HCT116 (cell line): ENCODE measurements at places on chromosomes 6 and 20. TPM values are rescaled to one million over a fixed set of nuclear protein-coding genes. Genes with fewer than 3 reads are reported as not detected.

- no peak overlapping the region for H3K27ac ChIP-seq
- DNase-seq = no peak
- H3K4me1 ChIP-seq = no peaks in the 10 kb centered on the region
- H3K36me3 ChIP-seq = no peaks in the 10 kb centered on the region
- H3K27me3 ChIP-seq = no peaks in the 10 kb centered on the region
Observed at GRCh38 chr20:34177052-34177451, 64.2 kb upstream of the ASIP start.

GRCh38 chr6:118856301-118856700, 37.7 kb upstream of the ASF1A start:
- no peaks in the 10 kb centered on the region for H3K27me3 ChIP-seq
- H3K4me3 ChIP-seq = no peak overlapping the region
- H3K36me3 ChIP-seq = no peaks in the 10 kb centered on the region
- no peak for DNase-seq
- H3K4me1 ChIP-seq = no peaks in the 10 kb centered on the region
- H3K27ac ChIP-seq = no peak overlapping the region

Gene NFYA
- 28.7 TPM for total RNA-seq

DNA sequence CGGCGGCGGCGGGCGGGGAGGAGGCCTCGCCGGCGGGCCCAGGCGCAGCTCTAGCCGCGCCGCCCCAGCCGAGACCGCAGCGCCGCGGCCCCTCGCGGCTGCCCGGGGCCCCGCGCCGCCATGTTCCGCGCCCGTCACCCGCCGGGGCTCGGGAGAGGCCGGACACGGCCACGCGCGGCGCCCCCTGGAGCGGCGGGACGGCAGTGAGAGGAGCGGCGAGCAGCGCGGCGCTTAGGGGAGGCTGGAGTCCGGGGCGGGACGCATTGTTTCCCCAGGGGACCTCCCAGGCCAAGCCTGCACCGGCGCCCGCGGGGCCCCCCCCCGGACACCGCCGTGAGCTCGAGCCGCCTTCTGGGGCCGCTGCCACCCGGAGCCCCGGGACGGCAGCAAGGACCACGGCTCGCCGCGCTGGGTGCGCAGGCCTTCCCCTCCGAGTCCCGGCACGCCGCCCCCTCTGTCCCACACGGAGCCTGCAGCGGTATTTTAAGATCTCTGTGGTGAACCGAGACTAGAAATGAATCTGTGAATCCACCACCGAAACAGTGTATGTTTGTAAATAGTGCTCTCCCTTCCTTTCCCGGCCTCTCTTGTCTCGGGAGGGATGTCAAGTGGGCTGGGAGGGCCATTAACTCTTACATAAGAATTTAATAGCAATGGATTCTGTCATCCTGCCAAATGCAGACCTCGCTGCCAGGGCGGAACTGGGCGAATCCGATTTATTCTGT, 424 bp upstream of the KIF13A start:
- no peak for DNase-seq
- H3K4me1 ChIP-seq = peaks cover 28% of the 10 kb centered on the region
- H3K4me3 ChIP-seq = peak overlapping the region; percentile 61
- H3K36me3 ChIP-seq = no peaks in the 10 kb centered on the region

- H3K36me3 ChIP-seq = no peaks in the 10 kb centered on the region
- H3K4me3 ChIP-seq = no peak overlapping the region
- no peak for DNase-seq
- H3K27me3 ChIP-seq = no peaks in the 10 kb centered on the region
Observed at GRCh38 chr6:34900321-34901031, 11.4 kb downstream of the ANKS1A start.

DNA sequence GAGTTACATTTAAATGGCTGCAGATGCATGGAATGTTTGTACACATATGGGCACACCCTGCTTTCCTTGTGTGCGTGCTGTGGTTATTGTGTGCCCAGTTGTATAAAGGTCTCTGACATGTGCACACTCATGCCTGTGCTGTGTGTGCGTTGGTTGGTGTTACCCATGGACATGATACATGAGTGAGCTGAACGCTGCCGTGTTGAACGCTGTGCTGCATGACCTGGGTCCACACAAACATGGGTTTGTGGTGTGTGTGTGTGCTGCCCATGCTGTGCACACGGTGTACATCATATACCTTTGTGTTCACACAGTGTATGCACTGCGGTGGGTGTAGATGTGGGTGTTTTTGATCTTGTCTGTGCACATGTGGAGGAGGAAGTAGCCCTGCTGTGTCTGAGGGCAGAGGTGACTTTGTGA, 54.4 kb downstream of the TOX2 start:
- no peaks in the 10 kb centered on the region for H3K36me3 ChIP-seq
- no peak overlapping the region for H3K27ac ChIP-seq
- H3K27me3 ChIP-seq = no peaks in the 10 kb centered on the region
- DNase-seq = no peak
- H3K4me3 ChIP-seq = no peak overlapping the region

Gene BPIFB1
- total RNA-seq = 0.17 TPM

Gene TRIM31
- total RNA-seq = not detected

DNA sequence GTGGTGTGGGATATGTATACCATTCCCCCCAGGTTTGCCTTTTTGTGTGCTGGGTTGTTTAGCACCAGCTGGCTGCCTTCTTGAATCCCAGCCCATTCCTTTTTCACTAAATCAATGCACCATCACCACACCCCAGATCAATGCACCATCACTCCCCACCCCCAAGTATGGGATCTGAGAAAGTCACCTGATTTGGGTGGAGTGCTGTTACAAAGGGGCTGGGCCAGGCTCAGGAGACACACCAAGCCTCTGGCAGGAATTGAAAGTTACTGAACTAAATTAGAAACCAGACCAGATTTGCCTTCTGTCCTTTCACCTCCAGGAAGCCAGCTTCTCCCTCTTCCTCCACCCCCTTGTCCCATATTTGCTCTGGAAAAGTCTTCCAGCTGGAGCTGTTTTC, 19.6 kb upstream of the PKHD1 start:
- H3K36me3 ChIP-seq = no peaks in the 10 kb centered on the region
- no peak overlapping the region for H3K4me3 ChIP-seq
- no peak for DNase-seq
- H3K4me1 ChIP-seq = no peaks in the 10 kb centered on the region
- H3K27ac ChIP-seq = no peak overlapping the region
- peaks cover 30% of the 10 kb centered on the region for H3K27me3 ChIP-seq

DNA sequence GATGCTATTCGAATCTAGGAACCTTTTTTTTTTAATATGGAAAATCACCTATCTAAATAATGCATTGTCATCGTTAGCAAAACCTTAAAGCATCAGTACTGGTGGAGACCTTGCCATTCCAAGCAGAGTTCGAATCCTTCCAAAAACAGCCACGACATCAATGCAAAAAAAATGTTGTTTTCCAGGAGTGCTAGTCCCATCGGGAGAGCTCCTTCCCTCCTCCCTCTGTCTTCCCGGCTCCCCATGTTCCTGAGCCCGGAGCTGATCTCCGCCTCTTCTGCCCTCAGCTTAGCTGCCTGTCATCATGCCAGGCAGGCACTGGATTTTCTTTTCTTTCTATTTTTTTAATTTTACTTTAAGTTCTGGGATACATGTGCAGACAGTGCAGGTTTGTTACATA, 153.6 kb upstream of the QKI start:
- H3K36me3 ChIP-seq = no peaks in the 10 kb centered on the region
- no peak overlapping the region for H3K4me3 ChIP-seq
- no peak overlapping the region for H3K27ac ChIP-seq
- no peak for DNase-seq
- H3K27me3 ChIP-seq = no peaks in the 10 kb centered on the region

DNA sequence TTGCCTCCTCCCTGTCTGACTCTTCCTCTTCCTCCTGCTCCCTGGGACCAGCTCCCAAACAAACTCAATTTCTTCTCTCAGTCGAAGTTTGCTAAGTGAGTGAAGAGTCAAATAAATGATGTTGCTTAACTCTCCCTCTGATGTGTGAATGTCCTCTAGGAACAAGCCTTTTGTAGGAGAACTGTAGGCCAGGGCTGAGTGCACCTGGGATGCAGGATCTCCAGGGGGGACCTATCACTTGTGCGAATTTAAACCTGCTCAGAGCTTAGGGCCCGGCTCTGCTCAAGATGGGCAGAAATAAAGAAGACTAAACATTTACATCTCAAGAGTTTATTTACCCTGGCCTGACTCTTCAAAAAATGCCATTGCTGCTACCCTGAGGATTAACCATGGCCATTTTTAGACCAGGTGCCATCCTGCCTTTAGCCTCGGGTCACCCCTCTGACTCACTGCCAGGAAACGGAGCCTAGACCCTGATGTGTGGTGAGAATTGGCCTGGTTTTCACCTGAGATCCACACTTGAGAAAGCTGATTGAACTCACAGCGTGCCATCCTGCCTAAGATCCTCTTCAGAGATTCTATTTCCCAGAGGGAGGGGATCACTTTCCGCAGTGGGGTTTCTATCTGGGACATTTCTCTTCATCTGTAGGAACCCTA, 63.6 kb upstream of the CD93 start:
- no peaks in the 10 kb centered on the region for H3K36me3 ChIP-seq
- DNase-seq = no peak
- no peak overlapping the region for H3K4me3 ChIP-seq
- peaks cover 18% of the 10 kb centered on the region for H3K4me1 ChIP-seq
- no peak overlapping the region for H3K27ac ChIP-seq

Gene MAD2L1BP
- 36.6 TPM for total RNA-seq

DNA sequence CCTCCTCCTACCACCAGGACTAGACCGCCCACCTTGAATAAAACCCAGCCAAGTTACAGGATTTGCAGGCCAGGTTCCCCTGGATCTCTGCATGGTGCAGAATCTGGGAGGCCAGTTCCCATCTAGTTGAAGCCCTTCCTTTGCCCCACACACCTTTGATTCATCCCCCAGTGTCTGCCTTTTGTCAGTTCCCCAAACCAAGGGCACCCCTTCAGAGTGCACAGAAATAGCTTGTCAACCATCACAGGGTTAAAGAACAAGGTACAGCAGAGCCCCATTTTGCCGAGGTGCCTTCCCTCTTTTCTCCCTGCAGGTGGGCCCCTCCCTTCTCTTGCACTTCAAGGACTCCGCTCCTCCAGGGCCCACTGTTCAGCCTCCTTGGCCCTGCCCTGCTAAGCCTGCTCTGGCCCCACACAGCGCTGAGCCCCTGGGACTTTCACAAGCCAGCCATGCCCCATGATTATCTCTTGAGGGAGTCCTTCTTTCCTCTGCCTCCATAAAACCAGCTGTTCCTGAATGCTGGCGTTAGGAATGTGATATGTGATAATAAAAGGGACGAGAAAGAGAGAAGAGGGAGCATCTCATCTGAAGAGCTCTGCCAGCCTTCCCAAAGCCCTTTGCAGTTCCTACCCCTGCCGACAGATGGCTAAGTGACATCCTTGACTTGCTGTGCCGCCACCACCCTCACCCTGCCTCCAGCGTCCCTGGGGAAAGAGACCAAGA, 280.3 kb downstream of the CDC5L start:
- no peak overlapping the region for H3K4me3 ChIP-seq
- no peaks in the 10 kb centered on the region for H3K36me3 ChIP-seq
- peaks cover 31% of the 10 kb centered on the region for H3K4me1 ChIP-seq
- H3K27ac ChIP-seq = no peak overlapping the region

DNA sequence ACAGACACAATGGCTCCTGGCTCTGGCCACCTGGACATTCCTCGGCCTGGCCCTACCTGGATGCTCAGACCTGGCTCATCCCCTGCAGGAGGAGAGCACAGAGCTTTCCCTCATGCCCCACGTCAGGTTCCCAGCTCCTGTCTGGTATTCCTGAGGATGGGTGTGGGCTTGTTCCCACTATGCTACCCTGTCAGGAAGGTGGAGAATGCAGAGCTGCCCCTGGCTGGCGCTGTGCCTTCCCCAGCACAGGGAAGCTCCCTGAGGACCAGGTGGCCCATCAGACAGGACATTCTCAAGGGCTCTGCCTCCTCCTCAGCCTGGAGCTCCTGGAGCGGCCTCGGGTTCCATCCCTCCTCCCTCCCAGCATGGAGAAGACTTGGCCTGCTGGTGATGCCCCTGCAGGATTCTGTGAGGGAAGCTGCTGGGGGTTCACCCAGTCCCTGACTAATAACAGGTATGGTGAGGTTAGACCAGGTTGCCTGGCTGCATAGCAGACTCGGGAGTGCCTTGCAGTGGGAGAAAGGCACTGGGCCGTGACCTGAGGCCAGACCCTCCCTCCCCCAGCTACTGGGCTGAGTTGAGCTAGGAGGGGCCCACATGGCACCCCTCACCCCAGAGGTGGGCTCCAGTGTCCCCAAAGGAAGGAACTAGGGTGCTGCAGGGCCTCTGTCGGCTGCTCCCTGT, 156.0 kb upstream of the MLN start:
- no peak overlapping the region for H3K27ac ChIP-seq
- H3K4me3 ChIP-seq = no peak overlapping the region
- no peaks in the 10 kb centered on the region for H3K27me3 ChIP-seq
- no peaks in the 10 kb centered on the region for H3K36me3 ChIP-seq
- DNase-seq = no peak

- DNase-seq = no peak
- no peaks in the 10 kb centered on the region for H3K4me1 ChIP-seq
- no peak overlapping the region for H3K4me3 ChIP-seq
- H3K27me3 ChIP-seq = no peaks in the 10 kb centered on the region
Observed at GRCh38 chr20:16360668-16361067, 212.6 kb downstream of the KIF16B start.

GRCh38 chr6:85385636-85386315, 64.1 kb upstream of the NT5E start:
- no peaks in the 10 kb centered on the region for H3K4me1 ChIP-seq
- no peak overlapping the region for H3K4me3 ChIP-seq
- DNase-seq = no peak
- H3K36me3 ChIP-seq = no peaks in the 10 kb centered on the region
- H3K27me3 ChIP-seq = no peaks in the 10 kb centered on the region

DNA sequence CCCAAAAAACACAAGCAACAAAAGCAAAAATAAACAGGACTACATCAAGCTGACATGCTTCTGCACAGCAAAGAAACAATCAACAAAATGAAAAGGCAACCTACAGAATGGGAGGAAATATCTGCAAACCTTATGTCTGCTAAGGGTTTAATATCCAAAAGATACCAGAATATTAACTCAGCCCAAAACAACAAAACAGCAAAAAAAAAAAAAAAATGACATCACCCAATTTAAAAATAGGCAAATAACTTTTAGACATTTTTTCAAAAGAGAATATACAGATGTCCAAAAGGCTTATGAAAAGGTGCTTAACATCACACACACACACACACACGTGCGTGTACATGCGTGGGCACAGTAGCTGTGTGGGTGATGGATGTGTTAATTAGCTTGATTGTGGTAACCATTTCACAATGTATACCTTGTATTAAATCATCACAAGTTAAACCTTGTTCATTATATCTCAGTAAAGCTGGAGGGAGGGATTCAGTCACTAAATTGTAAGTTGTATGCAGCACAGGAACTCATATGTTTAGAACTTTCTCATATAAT, 52.4 kb downstream of the QKI start:
- no peaks in the 10 kb centered on the region for H3K4me1 ChIP-seq
- H3K4me3 ChIP-seq = no peak overlapping the region
- no peaks in the 10 kb centered on the region for H3K36me3 ChIP-seq
- no peak overlapping the region for H3K27ac ChIP-seq
- no peaks in the 10 kb centered on the region for H3K27me3 ChIP-seq

Gene OR12D3
- not detected for total RNA-seq

DNA sequence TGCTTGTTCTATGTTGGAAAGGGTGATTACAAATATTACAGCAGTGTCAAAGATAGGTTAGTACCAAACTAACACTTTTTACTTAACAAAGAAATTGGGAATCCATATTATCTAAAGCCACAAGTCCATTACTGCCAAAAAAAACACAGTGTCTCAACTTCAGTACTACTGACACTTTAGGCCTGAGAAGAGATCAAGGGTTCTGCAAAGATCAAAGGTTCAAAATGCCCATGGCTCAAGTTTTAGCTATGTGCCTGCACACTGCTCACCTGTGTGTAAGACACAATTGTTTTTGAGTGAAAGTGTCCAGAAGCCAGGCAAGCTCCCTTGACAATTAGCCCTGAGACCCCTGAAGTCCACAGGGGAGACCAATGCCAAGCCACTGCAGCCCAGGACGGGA, 132.6 kb downstream of the ZMYND8 start:
- no peak overlapping the region for H3K27ac ChIP-seq
- H3K4me1 ChIP-seq = no peaks in the 10 kb centered on the region
- DNase-seq = no peak
- no peak overlapping the region for H3K4me3 ChIP-seq
- H3K36me3 ChIP-seq = peaks cover 31% of the 10 kb centered on the region
- H3K27me3 ChIP-seq = no peaks in the 10 kb centered on the region
